ENCODE measurements at places on chromosomes 5 and 9. TPM values are rescaled to one million over a fixed set of nuclear protein-coding genes. Genes with fewer than 3 reads are reported as not detected.

Gene BSPRY
- polyA plus RNA-seq = 4.8 TPM

DNA sequence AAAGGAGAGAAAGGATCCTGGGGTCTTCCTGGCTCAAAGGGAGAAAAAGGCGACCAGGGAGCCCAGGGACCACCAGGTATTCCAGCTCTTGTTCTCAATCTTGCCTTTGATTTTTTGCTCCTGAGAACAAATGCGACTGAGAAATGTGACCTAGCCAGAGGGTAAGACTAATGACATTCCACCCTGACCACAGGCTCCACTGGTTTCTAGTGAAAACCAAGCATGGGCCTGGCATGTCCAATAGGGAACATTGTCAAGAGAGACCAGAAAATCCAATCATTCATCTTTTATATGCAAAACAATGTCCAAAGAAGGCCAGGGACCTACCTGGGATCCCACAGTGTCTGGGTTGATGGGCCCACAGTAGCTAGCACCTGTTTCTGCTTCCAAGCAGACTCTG is 50.3 kb upstream of the TGFBR1 start:
- DNase-seq = no peak

DNA sequence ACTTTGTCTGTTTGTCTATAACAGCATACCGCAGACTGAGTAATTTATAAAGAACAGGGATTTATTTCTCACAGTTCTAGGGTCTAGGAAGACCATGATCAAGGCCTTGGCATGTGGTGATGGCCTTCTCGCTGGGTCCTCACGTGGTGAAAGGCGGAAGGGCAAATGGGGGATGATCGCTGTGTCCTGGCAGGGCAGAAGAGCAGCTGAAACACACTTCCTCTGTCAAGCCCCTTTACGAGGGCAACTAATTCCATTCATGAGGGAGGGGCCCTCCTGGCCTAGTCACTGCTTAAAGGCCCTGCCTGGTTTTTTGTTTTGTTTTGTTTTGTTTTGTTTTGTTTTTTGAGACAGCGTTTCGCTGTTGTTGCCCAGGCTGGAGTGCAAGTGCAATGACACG is 41.9 kb upstream of the UBTD2 start:
- no peak for DNase-seq

GRCh38 chr9:86073839-86074238 is 25.5 kb downstream of the GOLM1 start:
- DNase-seq = no peak

Gene C5orf63
- polyA plus RNA-seq = 4.9 TPM

Measured in small intestine (tissue), 16 donors.